ENCODE measurements at places on chromosomes 5 and 9.

DNA sequence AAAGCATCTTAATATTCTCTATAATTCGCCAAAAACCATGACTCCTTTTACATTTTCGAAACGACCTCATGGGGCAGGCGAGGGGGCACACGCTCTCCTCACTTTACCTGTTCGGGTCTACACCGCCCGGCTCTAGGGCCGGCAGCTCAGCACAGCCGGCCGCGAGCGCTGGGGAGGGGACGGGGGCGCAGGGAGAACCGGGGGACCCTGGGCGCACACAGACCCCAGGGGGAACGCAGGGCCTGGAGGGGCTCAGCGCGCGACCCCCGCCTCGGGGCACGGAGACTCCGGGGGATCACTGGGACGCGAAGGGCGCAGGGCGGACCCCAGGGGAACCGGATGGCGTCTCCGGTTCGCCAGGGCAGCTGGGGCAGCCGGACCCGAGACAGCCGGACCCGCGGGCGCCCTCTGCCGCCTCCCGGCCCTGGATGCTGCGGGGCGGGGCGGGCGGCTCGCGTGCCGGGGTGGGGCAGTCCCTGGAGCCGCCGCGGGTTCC, at the start of gene AHRR:
TSS of gene AHRR (plus strand) at position 485 of the 496 bp plus-strand sequence. CDS start 22,189 bp downstream, outside the sequence.
- peak within 1 kb of the TSS; percentile 86 for H3K4me3 ChIP-seq
- no peak for DNase-seq
- H3K27me3 ChIP-seq: peaks cover 24% of the 10 kb centered on the region

DNA sequence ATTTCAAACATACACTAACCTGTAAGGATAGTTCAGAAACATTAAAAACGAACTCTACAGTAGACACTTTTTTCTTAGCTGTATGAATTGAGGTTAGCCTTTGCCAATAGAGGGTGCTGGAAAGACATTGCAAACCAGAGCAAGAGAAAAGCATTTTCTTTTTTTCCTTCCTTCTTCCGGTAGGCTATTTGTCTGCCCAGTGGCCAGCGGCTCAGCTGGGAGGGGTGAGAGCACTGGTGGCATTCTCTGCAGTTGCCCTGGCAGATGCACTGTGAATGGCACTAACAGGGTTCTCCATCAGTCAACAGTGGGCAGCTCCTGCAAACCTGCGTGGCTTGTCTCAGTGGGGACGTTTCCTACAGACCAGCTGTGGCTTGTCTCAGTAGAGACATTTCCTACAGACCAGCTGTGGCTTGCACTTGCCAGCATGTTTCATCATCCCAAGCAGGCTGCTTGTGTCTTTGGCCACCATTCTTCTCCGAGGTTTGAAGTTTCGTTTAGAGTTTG, 984.5 kb upstream of the CDH18 start:
- H3K27me3 ChIP-seq: no peaks in the 10 kb centered on the region
- DNase-seq: no peak
- H3K4me1 ChIP-seq: no peaks in the 10 kb centered on the region
- no peaks in the 10 kb centered on the region for H3K36me3 ChIP-seq
- no peak overlapping the region for H3K27ac ChIP-seq

GRCh38 chr5:39208471-39208870, 10.9 kb downstream of the FYB1 start:
- DNase-seq: no peak
- no peaks in the 10 kb centered on the region for H3K36me3 ChIP-seq
- peaks cover 69% of the 10 kb centered on the region for H3K4me1 ChIP-seq
- H3K27ac ChIP-seq: peak overlapping the region; percentile 100
- peak overlapping the region; percentile 91 for H3K4me3 ChIP-seq

- peaks cover 22% of the 10 kb centered on the region for H3K4me1 ChIP-seq
- DNase-seq: no peak
- H3K27ac ChIP-seq: no peak overlapping the region
- no peaks in the 10 kb centered on the region for H3K27me3 ChIP-seq
These were observed 111.5 kb downstream of the KDM4C start for GRCh38 chr9:6869081-6869948.

DNA sequence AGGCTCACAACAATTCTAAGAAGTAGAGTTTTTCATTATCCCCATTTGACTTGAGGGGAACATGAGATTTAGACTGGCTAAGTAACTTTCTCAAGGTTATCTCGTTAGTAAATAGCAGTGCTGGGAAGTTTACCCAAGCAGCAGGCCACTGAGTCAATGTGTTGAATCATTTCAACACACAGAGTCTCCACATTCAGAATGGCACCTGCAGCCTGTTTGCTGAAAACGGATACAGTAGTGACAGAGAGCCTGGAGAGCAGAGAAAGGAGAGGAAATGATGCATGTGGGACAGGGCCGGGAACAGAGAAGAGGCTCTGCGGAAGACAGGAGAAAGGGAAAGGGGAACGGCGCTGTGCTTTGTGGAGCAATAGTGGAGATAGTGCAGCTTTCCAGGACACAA, 33.5 kb upstream of the ZSWIM6 start:
- H3K27ac ChIP-seq: no peak overlapping the region
- peaks cover 2% of the 10 kb centered on the region for H3K36me3 ChIP-seq
- peaks cover 19% of the 10 kb centered on the region for H3K27me3 ChIP-seq
- H3K4me1 ChIP-seq: peaks cover 3% of the 10 kb centered on the region
- no peak overlapping the region for H3K4me3 ChIP-seq
- no peak for DNase-seq

DNA sequence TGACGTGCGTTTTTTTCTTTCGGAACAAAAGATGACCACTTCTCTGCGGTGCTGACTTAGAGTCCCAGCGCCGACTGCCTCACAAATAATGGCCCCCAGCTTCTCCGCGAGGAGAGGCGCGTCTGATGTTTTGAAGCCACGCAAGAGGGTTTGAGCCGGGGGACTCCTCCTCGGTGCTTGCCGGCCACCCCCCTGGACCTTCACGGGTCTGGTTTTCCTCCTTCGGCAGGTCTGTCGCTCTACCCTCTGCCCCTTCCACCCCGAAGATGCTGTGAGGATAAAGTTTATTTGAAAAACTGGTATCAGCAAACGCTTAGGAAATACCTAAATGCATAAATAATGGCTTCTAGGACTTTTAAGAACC, 584 bp downstream of the USP20 start:
- H3K27me3 ChIP-seq: no peaks in the 10 kb centered on the region
- H3K4me3 ChIP-seq: peak overlapping the region; percentile 97
- H3K4me1 ChIP-seq: peaks cover 50% of the 10 kb centered on the region
- DNase-seq: no peak
- peaks cover 6% of the 10 kb centered on the region for H3K36me3 ChIP-seq

GRCh38 chr5:74665273-74665672, 19.8 kb upstream of the HEXB start:
- H3K27ac ChIP-seq: no peak overlapping the region
- peaks cover 2% of the 10 kb centered on the region for H3K36me3 ChIP-seq
- no peak overlapping the region for H3K4me3 ChIP-seq
- peaks cover 25% of the 10 kb centered on the region for H3K27me3 ChIP-seq
- no peak for DNase-seq

DNA sequence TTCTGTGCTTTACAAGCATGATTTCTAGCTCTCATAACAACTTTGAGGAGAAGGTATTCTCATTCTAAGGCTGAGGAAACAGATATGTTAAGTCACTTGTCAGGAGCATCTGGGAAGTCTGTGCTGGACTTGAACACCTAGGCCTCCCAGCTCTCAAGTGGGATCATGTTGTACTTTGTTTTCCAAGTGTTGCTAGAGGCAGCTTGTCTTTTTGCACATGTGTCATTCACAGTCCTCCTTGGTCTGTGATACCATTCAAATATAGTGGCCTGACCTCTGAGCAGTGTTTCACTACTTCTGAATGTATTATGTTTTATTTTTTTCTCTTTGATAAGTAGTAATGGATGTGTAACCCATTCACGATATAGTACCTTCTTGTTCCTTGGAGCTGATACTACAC, 21.2 kb downstream of the ZSWIM6 start:
- no peak for DNase-seq
- H3K27me3 ChIP-seq: no peaks in the 10 kb centered on the region
- no peak overlapping the region for H3K4me3 ChIP-seq
- no peak overlapping the region for H3K27ac ChIP-seq
- peaks cover 33% of the 10 kb centered on the region for H3K4me1 ChIP-seq
- no peaks in the 10 kb centered on the region for H3K36me3 ChIP-seq

DNA sequence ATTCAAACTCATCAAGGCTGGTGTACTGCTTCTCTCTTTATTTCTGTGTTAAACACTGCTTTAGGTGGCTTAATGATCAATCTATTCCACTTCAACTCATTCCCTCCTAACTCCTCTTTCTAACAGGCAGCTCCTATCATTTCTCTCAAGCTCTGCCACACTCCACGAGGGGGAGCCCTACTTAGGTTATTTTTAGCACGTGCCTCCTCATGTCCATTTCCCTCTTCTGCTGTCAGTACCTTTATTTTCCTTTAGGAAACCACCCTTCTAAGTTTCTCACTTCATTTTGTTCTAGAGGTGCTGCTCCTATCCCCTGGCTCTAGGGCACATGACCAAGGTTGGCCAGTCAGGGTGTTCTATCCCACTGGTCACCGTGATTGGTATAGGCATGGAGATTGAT, 6.7 kb upstream of the BRINP1 start:
- no peaks in the 10 kb centered on the region for H3K36me3 ChIP-seq
- H3K27me3 ChIP-seq: no peaks in the 10 kb centered on the region
- H3K4me1 ChIP-seq: no peaks in the 10 kb centered on the region

DNA sequence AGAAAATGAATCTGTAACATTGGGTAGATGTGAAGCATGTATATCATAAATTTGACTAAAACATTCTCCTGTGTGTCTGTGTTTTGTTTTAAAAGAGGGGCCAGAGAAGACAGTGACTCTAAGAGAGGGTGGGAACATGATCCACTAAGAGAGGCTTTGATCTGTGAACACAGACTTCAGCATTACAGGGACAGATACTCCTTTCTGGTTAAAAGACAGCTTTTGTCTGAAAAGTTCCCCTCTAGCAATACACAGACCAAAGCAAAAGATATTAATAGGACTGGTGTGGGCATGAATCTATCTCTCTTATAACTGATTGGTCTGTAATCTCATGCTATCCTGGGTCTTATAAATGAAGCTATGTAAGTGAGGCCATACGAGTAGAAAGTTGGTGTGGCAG, 150.9 kb downstream of the NUDT12 start:
- no peak overlapping the region for H3K27ac ChIP-seq
- peaks cover 5% of the 10 kb centered on the region for H3K4me1 ChIP-seq
- peaks cover 50% of the 10 kb centered on the region for H3K27me3 ChIP-seq
- DNase-seq: no peak
- H3K4me3 ChIP-seq: no peak overlapping the region

DNA sequence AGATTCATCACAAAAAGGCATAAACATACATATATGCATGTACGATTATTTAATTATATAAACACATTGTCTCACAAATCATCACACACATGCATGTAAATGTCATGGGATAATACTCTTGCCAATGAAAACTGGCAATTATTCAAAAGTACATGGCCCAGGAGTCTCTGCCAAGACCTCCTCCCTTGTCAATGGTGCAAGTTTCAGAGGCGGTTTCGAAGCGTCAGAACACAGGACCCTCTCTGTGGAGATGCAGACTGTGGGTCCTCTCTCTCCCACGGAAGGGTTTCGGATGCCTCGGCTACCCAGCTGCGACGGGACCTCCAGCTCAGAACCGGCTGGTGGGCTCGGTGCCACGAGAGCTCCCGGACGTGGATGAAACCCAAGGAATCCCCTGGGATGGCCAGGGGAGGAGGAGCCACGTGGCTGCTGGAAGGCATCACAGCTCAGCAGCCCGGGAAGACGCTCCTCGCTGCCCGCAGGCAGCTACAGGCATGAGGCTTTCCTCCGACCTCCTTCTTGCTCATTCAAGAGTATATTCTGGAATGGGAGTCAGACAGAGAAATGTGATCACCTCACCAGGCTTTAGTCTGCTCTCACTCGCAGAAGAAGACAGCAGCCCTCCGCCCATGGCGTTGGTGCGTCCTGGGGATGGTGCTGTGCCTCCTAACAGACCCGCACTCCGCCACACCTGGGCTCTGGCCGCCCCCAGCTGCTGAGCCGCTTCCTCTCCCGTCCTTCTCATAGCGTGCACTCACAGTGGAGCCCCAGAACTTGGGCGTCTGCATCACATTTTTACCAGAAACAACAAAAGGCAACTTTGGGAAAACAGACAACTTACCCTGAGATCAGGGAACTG, 308.8 kb downstream of the IRX2 start:
- DNase-seq: no peak
- no peak overlapping the region for H3K27ac ChIP-seq
- H3K4me1 ChIP-seq: no peaks in the 10 kb centered on the region

- peaks cover 4% of the 10 kb centered on the region for H3K36me3 ChIP-seq
- no peak overlapping the region for H3K4me3 ChIP-seq
- H3K27ac ChIP-seq: no peak overlapping the region
- H3K27me3 ChIP-seq: no peaks in the 10 kb centered on the region
- H3K4me1 ChIP-seq: no peaks in the 10 kb centered on the region
These were observed 18.7 kb upstream of the ICE1 start for GRCh38 chr5:5403741-5404140.

DNA sequence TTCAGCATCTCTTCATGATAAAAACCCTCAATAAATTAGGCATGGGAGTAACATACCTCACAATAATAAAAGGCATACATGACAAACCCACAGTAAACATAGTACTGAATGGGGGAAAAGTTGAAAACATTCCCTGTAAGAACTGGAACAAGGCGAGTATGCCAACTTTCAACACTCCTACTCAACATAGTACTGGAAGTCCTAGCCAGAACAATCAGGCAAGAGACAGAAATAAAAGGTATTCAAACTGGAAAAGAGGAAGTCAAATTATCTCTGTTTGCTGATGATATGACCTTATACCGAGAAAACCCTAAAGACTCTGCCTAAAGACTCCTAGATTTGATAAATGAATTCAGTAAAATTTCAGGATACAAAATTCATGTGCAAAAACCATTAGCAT, 167.6 kb downstream of the TMEM38B start:
- peaks cover 8% of the 10 kb centered on the region for H3K4me1 ChIP-seq
- H3K4me3 ChIP-seq: no peak overlapping the region
- H3K36me3 ChIP-seq: no peaks in the 10 kb centered on the region

GRCh38 chr9:27369591-27369990, 72.6 kb upstream of the EQTN start:
- no peak overlapping the region for H3K27ac ChIP-seq
- no peaks in the 10 kb centered on the region for H3K36me3 ChIP-seq
- H3K4me1 ChIP-seq: peaks cover 5% of the 10 kb centered on the region
- H3K27me3 ChIP-seq: no peaks in the 10 kb centered on the region

- H3K27ac ChIP-seq: peak overlapping the region; percentile 98
- no peaks in the 10 kb centered on the region for H3K27me3 ChIP-seq
- H3K4me1 ChIP-seq: peaks cover 18% of the 10 kb centered on the region
- peaks cover 2% of the 10 kb centered on the region for H3K36me3 ChIP-seq
These were observed 1.0 kb downstream of the NIPSNAP3A start for GRCh38 chr9:104748359-104749031.

DNA sequence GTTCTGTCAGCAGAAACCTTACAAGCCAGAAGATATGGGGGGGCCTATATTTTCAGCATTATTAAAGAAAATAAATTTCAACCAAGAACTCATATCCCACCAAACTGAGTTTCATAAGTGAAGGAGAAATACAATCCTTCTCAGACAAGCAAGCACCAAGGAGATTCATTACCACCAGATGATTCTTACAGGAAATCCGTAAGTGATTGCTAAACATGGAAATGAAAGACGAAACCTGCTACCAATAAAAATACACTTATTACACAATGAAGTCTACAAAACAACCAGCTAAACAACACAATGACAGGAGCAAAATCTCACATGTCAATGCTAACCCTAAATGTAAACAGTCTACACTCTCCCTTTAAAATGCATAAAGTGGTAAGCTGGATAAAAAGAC, 17.8 kb upstream of the C9orf72 start:
- H3K4me1 ChIP-seq: no peaks in the 10 kb centered on the region
- no peak for DNase-seq
- H3K27ac ChIP-seq: no peak overlapping the region
- H3K27me3 ChIP-seq: peaks cover 30% of the 10 kb centered on the region
- H3K36me3 ChIP-seq: no peaks in the 10 kb centered on the region

- no peaks in the 10 kb centered on the region for H3K27me3 ChIP-seq
- H3K4me3 ChIP-seq: no peak overlapping the region
- H3K4me1 ChIP-seq: no peaks in the 10 kb centered on the region
- DNase-seq: no peak
These were observed 360.1 kb upstream of the RIOK2 start for GRCh38 chr5:97543166-97543565.
